CD4-positive, alpha-beta memory T cell (primary cell): ENCODE measurements at places on chromosomes 1 and 21. TPM values are rescaled to one million over a fixed set of nuclear protein-coding genes. Genes with fewer than 3 reads are reported as not detected.

GRCh38 chr21:44359396-44359795 lies 6.0 kb downstream of the TRPM2 start:
- H3K4me1 ChIP-seq: peaks cover 15% of the 10 kb centered on the region
- no peak overlapping the region for H3K4me3 ChIP-seq
- H3K27ac ChIP-seq: no peak overlapping the region
- H3K27me3 ChIP-seq: no peaks in the 10 kb centered on the region

DNA sequence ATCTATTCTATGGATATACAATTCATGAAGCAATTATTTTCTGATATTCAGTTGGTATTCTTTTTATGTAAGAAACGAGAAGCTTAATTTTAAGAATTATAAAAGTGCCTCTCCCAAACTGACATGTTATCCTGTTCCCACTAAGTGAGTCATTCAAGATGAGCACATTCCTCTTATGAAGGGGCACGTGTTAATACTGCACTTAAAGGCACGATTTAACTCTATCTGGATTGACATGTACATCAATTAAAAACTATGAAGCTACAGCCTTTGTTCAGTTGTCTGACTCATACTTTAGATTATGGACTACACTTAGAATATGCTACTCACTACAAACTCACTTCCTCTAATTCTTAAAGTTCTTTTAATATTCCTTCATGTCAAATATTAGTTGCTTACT lies 111.6 kb downstream of the CYYR1 start:
- H3K36me3 ChIP-seq: no peaks in the 10 kb centered on the region
- H3K27ac ChIP-seq: no peak overlapping the region
- DNase-seq: no peak
- H3K4me3 ChIP-seq: no peak overlapping the region

GRCh38 chr21:15549671-15550070 lies 180.1 kb upstream of the USP25 start:
- H3K4me3 ChIP-seq: no peak overlapping the region
- H3K36me3 ChIP-seq: no peaks in the 10 kb centered on the region
- H3K27ac ChIP-seq: no peak overlapping the region
- no peaks in the 10 kb centered on the region for H3K27me3 ChIP-seq
- peaks cover 11% of the 10 kb centered on the region for H3K4me1 ChIP-seq

GRCh38 chr1:81804312-81804711 lies 3.6 kb downstream of the ADGRL2 start:
- no peak overlapping the region for H3K4me3 ChIP-seq
- H3K36me3 ChIP-seq: no peaks in the 10 kb centered on the region
- H3K27me3 ChIP-seq: no peaks in the 10 kb centered on the region
- H3K27ac ChIP-seq: no peak overlapping the region
- no peaks in the 10 kb centered on the region for H3K4me1 ChIP-seq

- no peak overlapping the region for H3K4me3 ChIP-seq
- no peak for DNase-seq
- no peak overlapping the region for H3K27ac ChIP-seq
Observed at GRCh38 chr1:243786531-243786930, 63.5 kb downstream of the AKT3 start.

SDC3 gene
- 0.29 TPM for total RNA-seq

GRCh38 chr1:2641381-2642130 lies 8.7 kb upstream of the MMEL1 start:
- H3K27ac ChIP-seq: peak overlapping the region; percentile 99
- H3K4me3 ChIP-seq: peak overlapping the region; percentile 83
- H3K36me3 ChIP-seq: no peaks in the 10 kb centered on the region
- H3K27me3 ChIP-seq: no peaks in the 10 kb centered on the region

SLC44A5 gene
- 3.3 TPM for total RNA-seq

ALDH4A1 gene
- 1.5 TPM for total RNA-seq

GRCh38 chr1:39164256-39164655 lies 40.2 kb upstream of the MACF1 start:
- no peak overlapping the region for H3K4me3 ChIP-seq
- H3K4me1 ChIP-seq: no peaks in the 10 kb centered on the region
- H3K27ac ChIP-seq: no peak overlapping the region

DNA sequence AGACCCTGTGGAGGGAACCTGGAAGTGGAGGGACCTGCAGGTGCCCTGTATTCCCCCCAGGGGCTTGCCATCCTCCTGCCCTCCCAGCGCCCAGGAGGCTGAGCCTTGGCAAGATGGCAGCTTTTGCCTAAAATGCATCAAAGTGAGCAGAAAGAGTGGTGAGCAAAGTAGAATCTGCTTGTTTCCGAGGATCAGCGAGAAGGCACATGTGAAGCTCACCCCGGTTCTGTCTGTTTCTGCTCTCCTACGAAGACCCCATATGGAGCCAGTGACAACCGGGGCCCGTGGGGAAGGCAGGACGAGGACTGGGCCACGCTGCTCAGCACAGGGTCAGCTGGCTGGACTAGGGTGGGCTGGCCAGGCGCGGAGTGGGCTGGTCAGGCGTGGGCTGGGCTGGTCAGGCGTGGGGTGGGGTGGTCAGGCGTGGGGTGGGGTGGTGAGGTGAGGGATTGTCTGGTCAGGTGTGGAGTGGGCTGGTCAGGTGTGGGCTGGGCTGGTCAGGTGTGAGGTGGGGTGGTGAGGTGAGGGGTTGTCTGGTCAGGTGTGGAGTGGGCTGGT lies 5.2 kb upstream of the FNDC10 start:
- peaks cover 19% of the 10 kb centered on the region for H3K4me1 ChIP-seq
- no peak overlapping the region for H3K4me3 ChIP-seq
- no peak overlapping the region for H3K27ac ChIP-seq
- DNase-seq: no peak

DNA sequence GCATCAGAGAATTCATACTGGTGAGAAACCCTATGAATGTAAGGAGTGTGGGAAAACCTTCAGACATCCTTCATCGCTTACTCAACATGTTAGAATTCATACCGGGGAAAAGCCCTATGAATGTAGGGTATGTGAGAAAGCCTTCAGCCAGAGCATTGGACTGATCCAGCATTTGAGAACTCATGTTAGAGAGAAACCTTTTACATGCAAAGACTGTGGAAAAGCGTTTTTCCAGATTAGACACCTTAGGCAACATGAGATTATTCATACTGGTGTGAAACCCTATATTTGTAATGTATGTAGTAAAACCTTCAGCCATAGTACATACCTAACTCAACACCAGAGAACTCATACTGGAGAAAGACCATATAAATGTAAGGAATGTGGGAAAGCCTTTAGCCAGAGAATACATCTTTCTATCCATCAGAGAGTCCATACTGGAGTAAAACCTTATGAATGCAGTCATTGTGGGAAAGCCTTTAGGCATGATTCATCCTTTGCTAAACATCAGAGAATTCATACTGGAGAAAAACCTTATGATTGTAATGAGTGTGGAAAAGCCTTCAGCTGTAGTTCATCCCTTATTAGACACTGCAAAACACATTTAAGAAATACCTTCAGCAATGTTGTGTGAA lies 12.8 kb downstream of the ZFP69B start:
- H3K27me3 ChIP-seq: no peaks in the 10 kb centered on the region
- DNase-seq: no peak
- no peak overlapping the region for H3K4me3 ChIP-seq
- no peak overlapping the region for H3K27ac ChIP-seq

KLF17 gene
- not detected for total RNA-seq

DNA sequence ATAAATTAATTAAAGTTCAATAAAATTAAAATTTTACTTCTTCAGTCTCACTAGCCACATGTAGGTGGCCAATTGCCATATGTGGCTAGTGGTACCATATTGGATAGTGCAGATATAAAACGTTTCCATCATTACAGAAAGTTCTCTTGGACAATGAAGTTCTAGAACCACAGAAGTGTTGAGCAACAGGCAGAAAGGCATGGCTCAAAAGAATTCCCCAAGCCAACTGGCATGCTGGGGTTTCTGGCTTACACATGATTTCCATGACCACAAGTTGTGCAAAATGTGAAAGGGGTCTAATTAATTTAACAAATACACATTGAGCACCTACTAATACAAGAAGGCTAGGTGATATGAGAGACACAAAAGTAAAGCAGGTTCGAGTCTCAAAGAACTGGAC lies 72.2 kb upstream of the CDC42BPA start:
- no peaks in the 10 kb centered on the region for H3K4me1 ChIP-seq
- no peak overlapping the region for H3K27ac ChIP-seq
- no peaks in the 10 kb centered on the region for H3K27me3 ChIP-seq
- DNase-seq: no peak

GRCh38 chr1:166980818-166981217 lies 5.5 kb upstream of the ILDR2 start:
- peaks cover 4% of the 10 kb centered on the region for H3K4me1 ChIP-seq
- no peaks in the 10 kb centered on the region for H3K27me3 ChIP-seq
- no peaks in the 10 kb centered on the region for H3K36me3 ChIP-seq
- H3K27ac ChIP-seq: no peak overlapping the region
- H3K4me3 ChIP-seq: no peak overlapping the region
- DNase-seq: no peak

DNA sequence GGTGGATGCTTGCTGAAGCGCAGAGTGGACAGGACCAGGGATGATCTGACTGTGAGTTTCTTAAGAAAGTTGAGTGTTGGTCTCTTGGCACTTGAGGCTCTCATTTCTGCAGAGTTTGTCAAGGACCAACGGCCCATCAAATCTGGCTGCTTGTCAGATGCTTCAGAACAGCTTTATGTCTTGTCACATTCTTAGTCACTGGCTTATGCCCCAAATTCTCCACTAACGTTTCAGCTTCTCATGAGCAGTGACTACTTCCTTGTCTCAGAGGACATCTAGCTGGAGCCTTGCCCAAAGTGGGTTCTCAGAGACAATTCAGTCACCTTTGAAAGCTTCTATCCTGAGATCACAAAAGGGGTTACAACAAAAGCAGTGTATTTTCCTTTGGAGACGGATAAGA lies 92.3 kb downstream of the ST6GALNAC5 start:
- no peak overlapping the region for H3K4me3 ChIP-seq
- H3K4me1 ChIP-seq: no peaks in the 10 kb centered on the region
- H3K27me3 ChIP-seq: no peaks in the 10 kb centered on the region
- no peak for DNase-seq

PTPN22 gene
- 33.7 TPM for total RNA-seq

DNA sequence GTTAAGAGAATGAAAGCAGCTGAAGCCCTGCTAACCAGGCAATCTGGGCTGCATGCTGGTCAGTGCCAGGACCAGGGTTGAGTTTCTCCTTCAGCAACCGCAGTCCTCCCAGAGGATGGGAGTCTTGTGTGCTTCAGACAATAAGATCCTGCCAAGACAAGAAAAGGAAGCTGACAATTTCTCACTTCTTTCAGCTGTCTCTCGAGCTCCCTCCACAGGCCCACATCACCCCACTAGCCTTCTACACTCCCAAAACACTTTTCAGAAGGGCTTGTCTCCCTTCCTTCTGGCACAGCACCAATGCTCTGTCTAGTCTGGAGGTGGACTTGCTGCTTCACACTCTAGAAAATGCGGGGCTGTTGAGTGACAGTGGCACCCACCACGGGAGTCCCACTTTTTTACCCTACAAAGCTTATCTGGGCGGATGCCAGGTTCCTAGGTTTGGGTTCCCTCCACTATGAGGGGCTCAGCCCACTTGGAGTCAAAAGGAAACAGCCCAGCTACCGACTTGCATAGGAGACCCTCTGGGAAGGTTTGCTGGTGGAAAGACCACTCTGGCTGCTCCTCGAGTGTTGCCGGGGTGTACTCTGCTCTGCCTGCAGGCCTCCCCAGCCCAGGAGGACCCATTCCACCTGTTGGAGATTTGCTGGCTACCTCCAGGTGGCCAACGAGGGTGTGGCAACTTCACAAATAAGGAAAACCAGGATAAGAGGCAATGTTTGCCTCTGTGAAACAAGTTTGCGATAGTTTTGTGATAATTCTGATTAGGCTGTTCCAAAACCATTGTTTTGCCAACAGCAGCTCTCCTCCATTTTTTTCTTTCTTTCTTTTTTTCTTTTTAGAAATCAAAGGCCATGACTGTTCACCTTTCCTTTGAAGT lies 68.9 kb downstream of the TENT5C start:
- no peak overlapping the region for H3K27ac ChIP-seq
- peak; percentile 64 for DNase-seq
- no peaks in the 10 kb centered on the region for H3K27me3 ChIP-seq
- no peaks in the 10 kb centered on the region for H3K36me3 ChIP-seq
- H3K4me1 ChIP-seq: peaks cover 8% of the 10 kb centered on the region

C1orf35 gene
- 28.5 TPM for total RNA-seq

ZMPSTE24 gene
- total RNA-seq: 21.0 TPM

DNA sequence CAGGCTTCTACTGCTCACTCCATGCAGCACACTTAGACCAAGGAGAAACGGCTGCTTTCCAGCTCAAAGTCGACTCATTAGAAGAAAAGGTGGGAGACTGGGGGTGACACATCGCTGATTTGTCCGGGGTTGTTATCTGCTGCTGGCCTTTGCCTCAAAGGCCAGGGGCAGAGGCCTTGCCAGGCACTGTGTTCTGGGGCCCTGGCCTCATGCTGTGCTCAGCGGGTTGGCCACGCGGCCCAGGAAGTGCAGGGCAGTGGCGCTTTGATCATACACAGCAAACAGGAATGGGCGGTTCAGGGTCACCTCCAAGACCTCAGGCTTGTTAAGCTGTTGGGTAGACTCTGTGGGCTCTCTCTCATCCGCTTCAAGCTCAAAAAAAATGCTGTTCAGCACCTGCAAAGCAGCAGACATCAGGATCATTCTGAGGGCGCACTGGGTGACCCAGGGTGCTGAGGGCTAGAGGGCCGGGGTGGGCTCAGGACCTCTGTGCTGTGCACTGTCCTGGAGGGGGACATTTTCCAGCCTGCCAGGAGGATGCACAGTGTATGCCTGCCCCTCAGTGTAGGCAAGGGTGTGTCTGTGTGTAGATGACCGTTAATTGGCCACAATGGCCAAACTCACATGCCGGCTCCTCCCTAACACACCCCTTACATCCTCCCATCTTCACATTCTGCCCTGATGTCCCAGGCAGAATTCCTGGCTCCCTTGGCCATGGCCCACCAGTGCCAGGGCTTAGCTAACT lies 10.8 kb downstream of the AGT start:
- H3K27me3 ChIP-seq: no peaks in the 10 kb centered on the region
- H3K36me3 ChIP-seq: no peaks in the 10 kb centered on the region
- no peak overlapping the region for H3K4me3 ChIP-seq
- no peaks in the 10 kb centered on the region for H3K4me1 ChIP-seq
- DNase-seq: no peak
- H3K27ac ChIP-seq: no peak overlapping the region

- H3K4me1 ChIP-seq: no peaks in the 10 kb centered on the region
- H3K36me3 ChIP-seq: no peaks in the 10 kb centered on the region
- no peak overlapping the region for H3K27ac ChIP-seq
- no peak for DNase-seq
Observed at GRCh38 chr1:247576514-247576913, 11.6 kb upstream of the OR2G2 start.

QSOX1 gene
- 19.1 TPM for total RNA-seq

TPTE gene
- total RNA-seq: not detected
